HTR-8/SVneo (cell line): ENCODE measurements at places on chromosomes 1 and 21.

- no peak for DNase-seq
Observed at GRCh38 chr1:70411360-70411844, 334 bp downstream of the CTH start.

- no peak for DNase-seq
Observed at GRCh38 chr1:158020259-158020885, 26.9 kb downstream of the KIRREL1 start.

GRCh38 chr1:238176441-238176840 lies 285.7 kb upstream of the ZP4 start:
- no peak for DNase-seq

- DNase-seq: no peak
Observed at GRCh38 chr1:65063025-65063424, 85.0 kb upstream of the AK4 start.

- no peak for DNase-seq
Observed at GRCh38 chr1:221638595-221638994, 103.3 kb downstream of the DUSP10 start.

- no peak for DNase-seq
Observed at GRCh38 chr21:39150877-39151276, 32.4 kb downstream of the PSMG1 start.

- no peak for DNase-seq
Observed at GRCh38 chr1:15876357-15877055, 29.0 kb downstream of the SPEN start.

DNA sequence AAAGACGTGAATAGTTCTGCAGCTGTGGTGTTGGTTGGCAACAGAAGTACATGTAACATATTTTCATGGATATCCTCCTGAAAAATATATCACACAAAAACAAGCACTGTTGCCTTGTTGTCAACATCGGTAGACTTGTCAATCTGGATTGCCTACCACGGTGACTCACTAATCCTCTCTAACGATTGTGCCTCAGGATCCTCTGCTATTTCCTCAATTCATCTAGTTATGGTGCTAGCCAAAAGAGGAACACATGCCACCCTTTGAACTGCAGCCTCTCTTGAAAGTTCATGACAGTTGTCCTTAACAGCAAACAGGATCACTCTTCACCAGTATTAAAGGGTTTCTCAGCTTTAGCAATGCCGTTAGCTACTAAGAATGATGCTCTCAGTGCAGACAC lies 25.7 kb downstream of the RASAL2 start:
- DNase-seq: no peak

DNA sequence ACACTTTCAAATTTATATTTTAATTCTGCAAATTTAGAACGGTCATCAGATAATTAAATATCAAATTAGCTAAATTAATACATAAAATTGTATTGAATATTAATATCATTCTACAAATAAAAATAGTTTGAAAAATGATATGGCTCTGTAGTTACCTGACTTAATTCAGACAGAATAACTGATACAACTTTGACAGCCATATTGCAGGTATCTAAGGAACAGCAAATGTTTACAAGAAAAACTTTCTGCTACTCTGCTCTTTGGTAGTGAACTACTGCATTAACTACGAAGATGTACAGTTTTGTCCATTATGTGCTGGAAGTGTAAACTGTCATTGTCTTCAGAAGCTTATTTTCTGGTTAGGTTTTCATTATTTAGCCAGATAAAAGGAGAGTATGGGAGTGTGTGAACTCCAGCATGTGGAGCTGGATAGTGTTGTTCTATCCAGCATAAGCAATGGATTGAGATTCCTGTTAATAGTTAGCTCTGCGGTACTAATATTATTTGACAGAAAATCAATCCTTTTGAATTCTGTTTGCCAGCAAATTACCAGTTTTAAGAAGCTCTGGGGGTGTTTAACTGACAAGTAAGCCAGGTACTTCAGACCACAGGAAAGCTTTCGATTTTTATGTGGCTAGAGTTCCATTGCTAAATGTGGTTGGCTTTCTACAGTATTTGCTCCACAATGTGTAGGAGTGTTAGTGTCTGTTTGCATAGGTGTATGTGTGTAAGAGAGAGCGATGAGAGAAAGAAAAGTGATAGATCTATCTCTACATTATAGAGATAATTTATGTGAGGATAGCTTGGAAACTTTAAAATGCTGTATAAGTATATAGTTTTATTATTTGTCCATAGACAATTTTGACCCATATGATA lies 247.9 kb downstream of the GRIK1 start:
- no peak for DNase-seq

DNA sequence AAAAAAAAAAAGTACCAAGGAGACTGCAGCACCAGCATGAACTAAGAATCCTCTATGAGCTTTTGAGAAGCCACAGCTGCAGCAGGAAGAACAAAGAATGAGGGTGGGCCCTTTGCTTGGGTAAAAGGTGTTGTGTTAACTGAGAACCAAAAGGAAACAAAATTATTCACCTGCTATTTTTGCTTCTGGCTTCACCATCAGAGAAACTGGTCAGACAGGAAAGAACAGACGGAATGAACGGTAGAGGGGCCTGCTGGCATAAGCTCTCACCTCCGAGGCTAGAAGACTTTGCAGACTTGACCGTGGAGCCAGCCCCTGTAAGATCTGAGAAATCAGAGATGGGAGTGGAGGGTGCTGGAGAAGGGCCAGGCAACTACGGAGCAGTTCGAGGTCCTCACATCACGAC lies 27.6 kb downstream of the IL10RB start:
- no peak for DNase-seq

DNA sequence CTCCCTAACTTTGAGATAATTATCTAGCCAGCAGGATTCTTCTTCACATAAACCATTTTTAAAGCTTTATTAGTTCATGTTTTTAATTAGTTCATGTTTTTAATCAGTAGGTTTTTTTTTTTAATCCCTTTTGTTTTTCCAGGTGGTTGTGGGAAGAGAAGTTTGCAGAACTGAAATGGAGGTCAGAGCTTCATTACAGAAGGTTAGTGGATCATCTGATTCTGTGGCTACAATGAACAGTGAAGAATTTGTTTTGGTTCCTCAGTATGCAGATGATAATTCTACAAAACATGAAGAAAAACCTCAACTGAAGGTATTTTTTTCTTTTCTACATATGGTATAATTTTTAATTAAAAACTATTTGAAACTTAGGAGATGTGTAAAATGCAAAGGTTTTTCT lies 59.7 kb downstream of the RABGAP1L start:
- no peak for DNase-seq

- no peak for DNase-seq
Observed at GRCh38 chr1:70778934-70779333, 268.7 kb downstream of the PTGER3 start.

GRCh38 chr1:94033849-94034248 lies 87.1 kb downstream of the ABCA4 start:
- DNase-seq: no peak

GRCh38 chr1:155320661-155321617 lies at the start of gene RUSC1:
TSS of gene RUSC1 (plus strand) at chr1:155320894. CDS start at chr1:155321774, 880 bp downstream.
- no peak for DNase-seq

DNA sequence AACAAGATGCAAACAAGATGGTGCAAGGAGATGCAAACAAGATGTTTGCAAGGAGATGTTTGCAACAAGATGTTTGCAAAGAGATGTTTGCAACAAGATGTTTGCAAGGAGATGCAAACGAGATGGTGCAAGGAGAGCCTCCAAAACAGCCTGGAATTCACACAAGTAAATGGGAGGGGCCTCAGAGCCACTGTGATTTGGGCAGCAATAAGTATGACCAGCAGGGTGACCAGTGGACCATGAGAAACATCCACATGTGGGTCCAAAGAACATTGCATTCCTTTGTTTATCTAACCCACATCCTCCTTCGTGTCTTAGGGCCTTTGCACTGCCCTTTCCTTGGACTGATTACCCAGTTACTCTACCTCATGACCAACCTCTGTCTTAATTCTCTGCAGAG lies 162.9 kb downstream of the PLPP3 start:
- no peak for DNase-seq

- no peak for DNase-seq
Observed at GRCh38 chr1:18419113-18419844, 61.5 kb upstream of the KLHDC7A start.

DNA sequence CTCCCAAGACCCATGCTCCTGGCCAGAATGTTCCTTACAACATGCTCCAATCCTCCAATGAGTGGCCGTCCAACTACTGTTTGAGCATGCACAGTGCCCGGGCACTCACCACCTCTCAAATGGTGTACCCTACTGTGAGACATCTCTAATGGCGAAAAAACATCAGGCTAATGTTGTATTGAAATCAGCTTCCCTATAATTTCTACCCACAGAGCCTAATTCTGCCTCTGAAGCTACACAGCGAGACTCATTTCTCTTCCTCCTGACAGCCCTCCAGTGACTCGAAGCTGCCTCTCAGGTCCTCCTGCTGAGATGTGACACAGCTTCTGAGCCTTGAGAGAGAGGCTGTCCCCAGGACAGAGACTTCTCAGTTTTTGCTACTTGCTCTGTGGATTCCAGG lies 130.7 kb downstream of the FAM78B start:
- no peak for DNase-seq

- DNase-seq: no peak
Observed at GRCh38 chr1:12200208-12200607, 29.6 kb upstream of the VPS13D start.

GRCh38 chr1:45230537-45230936 lies 24.1 kb upstream of the ZSWIM5 start:
- no peak for DNase-seq

DNA sequence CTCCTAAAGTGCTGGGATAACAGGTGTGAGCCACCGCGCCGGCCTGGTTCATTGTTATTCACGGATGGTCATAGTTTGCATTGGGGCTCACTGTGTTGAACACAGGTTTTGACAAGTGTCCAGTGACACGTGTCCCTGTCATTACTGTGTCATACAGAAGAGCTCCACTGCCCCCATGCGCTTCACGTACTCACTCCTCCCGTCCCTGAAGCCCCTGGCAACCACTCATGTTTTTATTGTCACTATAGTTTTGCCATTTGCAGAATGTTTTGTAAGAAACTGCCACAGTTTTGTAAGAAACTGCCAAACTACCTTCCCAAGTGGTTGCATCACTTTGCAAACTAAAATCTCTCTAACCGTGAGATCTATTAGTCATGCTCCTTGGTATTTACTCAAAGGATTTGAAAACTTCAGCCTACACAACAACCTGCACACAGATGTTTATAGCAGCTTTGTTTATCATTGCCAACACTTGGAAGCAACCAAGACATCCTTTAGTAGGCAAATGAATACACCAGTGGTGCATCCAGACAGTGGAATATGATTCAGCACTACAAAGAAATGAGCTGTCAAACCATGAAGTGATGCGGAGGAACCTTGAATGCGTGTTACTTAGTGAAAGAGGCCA lies 163.2 kb upstream of the COL6A1 start:
- no peak for DNase-seq

DNA sequence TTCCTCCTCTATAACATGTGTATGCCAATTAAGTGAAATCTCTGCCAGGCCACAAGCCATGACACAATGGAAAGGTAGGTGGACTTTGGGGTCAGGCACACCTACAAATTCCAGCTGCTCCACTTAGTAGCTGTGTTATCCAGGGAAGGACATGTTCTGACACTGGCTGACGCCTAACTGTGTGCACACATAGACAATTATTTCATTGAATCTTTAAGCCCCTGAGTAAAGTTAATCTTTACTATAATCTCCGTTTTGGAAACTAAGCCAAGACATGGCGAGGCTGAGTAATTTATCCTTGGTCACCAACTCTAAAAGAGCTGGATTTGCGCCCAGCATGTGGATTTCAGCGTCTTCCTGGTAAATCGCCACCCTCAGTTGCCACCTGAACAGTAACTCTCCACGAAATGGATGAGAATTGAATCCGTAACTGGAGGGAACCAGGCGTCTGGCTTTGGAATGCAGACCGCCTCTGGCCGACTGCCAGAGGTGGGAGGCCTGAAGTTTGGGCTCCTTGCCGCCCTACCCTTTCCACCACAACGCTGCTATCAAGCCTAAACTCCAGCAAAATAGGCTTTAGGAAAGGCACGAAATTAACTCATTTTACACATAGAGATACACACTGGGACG lies 888 bp upstream of the SNRPE start:
- DNase-seq: no peak

DNA sequence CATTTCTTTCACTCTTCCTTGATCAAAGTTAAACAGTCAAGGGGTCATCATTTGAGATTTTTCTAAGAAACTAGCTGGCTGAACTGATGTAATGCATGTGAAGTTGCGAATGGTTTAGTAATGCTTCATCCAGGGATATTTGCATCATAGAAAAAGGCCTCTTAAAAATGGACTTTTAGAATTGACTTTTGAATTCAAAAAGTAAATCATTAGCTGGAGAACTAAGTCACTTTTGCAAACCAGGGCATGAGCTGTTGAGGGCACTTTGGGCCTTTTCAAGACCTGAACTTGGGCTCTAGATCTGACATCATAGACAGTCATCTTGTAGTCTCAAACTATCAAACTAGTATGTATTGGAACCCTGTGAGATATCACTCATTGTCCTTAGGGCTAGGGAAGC lies 85.0 kb downstream of the GRIK1 start:
- no peak for DNase-seq

DNA sequence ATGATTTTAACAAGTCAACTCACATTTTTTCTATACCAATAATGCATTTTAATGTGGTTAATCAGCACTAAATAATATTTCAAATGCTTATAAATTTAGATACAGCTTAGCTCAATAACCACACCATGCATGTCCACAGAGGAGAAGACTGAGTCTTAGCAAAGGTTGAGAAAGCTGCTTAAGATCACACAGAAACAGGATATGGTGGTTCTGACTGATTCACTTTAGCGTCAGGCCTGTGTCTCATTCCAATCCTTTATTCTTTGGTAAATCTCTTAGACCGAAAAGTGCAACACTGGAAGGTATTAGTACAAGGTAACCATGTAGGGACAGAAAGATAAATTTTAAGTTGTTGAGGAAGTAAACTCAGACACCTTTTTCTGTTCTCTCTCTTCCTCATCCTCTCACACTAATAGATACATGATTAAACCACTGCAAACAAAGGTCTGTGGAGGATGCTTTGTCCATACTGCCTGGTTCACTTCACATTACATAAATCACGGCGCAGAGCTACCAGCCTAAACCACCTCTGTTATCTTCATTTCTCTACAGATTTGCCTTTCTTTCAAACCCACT lies 139.0 kb downstream of the DPYD start:
- DNase-seq: no peak

DNA sequence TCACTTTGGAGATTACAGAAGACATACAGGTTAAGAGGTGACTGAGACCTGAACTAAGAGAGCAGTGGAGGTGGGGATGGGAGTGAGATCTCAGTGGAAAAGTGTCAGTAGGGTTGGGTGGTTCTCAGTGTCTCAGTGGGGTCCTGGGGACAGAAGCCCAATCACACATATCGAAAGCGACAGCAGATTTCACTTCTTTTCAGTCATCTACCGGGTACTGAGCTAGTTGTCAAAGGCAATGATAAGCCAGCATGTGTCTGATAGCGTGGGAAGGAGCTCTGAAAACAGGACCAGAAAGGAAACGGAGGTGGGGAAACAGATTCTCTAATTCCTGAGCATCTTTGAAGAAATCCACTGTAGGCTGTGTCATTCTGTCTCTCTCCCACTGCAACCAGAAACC lies 59.5 kb downstream of the RHOU start:
- DNase-seq: no peak

- no peak for DNase-seq
Observed at GRCh38 chr1:230561570-230561969, 80.7 kb upstream of the COG2 start.

GRCh38 chr1:15151377-15151806 lies 2.2 kb upstream of the TMEM51 start:
- DNase-seq: no peak

- no peak for DNase-seq
Observed at GRCh38 chr1:172902861-172903381, 147.8 kb downstream of the TNFSF18 start.
